Fibroblast of skin of left quadriceps (primary cell): ENCODE measurements at places on chromosomes 1 and 21.

GRCh38 chr21:38669186-38669585 lies 136.5 kb upstream of the ETS2 start:
- no peak for DNase-seq

GRCh38 chr21:26168371-26168770 lies 2.2 kb downstream of the APP start:
- no peak for DNase-seq

DNA sequence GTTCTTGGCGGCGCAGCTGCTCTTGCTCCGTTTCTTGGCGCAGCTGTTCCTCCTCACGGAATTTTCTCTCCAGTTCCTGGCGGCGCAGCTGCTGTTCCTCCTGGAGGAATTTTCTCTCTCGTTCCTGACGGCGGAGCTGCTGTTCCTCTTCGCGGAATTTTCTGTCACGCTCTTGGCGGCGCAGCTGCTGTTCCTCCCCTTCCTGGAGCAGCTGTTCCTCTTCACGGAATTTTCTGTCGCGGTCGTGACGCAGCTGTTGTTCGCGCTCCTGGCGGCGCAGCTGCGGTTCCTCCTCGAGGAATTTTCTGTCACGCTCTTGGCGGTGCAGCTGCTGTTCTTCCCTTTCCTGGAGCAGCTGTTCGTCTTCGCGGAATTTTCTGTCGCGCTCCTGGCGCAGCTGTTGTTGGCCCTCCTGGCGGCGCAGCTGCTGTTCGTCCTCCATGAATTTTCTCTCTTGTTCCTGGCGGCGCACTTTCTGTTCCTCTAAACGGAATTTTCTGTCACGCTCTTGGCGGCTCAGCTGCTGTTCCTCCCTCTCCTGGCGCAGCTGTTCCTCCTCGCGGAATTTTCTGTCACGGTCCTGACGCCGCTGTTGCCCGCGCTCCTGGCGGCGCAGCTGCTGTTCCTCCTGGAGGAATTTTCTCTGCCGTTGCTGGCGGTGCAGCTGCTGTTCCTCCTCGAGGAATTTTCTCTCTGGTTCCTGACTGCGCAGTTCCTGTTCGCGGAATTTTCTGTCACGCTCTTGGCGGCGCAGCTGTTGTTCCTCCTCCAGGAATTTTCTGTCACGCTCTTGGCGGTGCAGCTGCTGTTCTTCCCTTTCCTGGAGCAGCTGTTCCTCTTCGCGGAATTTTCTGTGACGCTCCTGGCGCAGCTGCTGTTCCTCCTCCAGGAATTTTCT lies 7.0 kb downstream of the TCHH start:
- peak; percentile 5 for DNase-seq

- DNase-seq: no peak
Measured at GRCh38 chr1:74767490-74767889, 34.5 kb downstream of the TYW3 start.

DNA sequence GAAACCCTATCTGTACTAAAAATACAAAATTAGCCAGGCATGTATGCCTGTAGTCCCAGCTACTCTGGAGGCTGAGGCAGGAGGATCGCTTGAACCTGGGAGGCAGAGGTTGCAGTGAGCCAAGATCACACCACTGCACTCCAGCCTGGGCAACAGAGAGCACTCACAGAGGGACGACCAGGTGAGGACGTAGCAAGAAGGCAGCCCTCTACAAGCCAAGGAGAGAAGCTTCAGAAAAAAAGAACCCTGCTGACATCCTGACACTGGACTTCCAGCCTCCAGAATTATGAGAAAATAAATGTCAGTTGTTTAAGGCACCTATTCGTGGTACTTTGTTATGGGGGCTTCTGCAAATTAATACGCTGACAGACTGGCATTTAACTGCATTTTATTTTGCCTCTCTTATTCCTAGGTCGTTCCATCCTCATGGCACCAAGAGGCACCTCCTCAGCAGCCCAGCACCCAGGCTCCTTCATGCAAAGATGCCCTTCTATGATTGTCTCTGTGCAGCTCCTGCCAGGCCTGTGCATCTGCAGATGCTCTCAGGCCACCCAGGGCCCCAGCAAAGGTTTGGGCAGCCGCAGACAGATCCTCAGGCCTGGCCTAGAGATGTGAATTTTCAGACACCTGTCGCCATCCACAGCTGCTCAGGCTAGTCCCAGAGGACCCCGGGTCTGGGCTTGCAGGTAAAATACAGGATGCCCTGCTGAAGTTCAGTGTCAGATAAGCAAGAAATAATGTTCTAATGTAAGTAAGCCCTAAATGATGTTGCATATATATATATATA lies 86.0 kb upstream of the COX20 start:
- DNase-seq: no peak

GRCh38 chr1:21574466-21575151 lies 65.4 kb downstream of the ALPL start:
- DNase-seq: no peak

DNA sequence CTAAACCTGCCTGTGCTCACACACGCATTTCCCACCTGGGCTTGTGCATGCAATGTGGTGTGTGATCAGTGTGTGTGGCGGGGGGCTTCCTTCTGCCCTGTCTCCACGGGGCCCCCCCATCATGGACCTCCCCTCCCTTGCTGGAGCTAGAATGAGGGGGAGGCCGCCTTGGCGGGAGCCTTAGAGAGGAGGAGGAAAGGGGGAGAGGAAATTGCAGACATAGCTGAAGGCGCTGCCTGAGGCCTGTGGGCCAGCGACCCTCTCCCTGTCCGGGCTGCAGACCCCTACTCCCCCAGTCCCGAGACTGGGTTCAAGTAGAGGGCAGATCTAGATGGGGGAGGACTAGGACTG lies 883 bp upstream of the EVA1B start:
- DNase-seq: no peak

DNA sequence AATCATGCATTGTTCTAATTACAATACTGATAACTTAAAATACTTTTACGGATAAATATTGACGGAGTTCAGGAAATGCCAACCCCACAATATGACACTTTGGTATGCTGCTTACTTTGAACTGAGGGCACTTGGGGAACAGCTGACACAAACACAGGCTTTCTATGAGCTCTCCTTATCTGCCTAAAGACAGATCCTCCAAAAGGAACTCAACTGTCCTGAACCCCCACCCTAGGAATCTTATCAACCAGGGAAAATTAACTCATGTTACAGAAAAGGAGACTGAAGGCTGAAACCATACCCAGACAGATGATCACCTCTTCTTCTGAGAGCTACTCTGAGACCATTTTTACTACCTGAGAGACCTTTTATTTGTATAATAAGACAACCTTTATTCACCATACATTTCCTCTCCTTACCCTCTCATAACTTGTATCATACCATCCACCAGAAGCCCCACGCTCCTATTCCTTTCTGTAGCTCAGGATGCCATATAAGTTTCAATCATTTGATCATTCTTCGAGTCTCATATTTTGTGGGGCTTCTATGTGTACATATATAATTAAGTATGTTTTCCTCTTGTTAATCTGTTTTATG lies 239.5 kb downstream of the FAF1 start:
- no peak for DNase-seq

DNA sequence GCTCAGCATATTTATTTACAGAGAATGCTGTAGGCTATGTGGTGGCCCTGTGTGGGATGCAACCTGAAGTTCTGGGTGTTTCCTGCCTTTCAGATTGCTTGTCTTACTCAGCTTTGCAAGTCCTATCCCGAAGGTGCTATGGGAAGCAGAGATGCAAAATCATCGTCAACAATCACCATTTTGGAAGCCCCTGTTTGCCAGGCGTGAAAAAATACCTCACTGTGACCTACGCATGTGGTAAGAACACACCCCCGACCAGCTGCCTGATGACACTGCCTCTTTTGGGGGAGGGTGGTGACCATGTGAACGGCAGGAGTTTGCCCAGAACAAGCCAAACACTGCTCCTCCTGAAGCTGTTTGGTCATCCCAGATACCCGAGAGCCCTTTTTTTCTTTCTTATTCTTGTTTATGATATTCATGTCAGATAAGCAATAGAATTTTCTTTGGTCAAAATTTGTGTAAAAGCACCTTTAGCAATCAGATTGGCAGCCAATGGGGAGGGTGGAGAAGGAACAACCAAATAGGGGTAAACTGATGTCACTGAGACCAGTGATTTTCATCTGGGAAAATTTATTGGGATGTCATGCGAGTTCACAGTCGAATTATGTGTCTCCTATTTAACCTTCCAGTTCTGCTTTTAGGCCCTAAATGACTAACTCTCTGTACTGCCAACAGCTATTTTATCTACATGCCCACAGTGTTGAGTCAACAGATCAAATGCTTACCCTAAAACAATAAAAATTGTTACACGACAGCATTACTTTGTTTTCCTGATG lies 82.6 kb downstream of the EVA1C start:
- DNase-seq: no peak
